BJ (cell line): ENCODE measurements at places on chromosomes 4 and X.

DNA sequence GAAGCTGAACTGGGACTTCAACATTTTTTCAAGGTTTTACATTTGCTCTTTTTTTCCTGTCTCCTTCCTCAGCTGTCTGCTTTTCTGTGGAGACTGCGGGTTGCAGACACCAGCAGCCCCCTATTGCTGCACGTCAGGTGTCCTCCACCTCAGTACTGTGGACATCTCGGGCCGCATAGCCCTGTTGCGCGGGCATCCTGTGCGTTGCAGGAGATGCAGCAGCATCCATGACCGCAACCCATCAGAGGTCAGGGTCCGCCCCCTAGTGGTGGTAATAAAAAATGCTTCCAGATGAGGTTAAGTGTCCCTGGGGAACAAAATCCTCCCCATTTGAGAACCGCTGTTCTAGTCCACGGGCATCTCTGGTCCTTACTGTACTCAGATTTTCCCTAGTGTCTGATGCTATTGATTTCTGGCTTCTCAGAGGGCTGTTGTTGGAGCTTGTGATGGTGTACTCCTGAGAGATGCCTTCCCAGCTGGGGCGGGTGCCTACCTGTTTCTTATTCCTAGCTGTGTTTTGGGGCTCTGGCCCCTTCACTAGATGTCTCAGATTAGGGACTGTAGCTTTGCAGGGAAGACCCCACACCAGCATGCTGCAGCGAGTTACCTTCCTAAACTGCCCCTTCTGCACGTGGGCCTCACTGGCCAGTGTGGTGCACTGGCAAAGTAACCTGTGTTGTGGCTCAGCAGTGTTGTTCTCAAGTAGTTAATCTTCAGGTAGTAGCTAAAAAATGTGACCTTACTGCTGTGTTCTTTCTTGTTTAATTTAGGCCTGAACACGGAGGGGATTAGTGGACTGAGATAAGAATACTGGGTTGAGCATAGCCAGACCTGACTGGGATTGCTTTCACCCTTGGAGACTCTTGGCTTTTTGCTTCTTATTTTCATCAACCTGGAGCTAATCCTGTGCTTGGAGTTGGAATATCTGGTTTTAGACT lies 28.2 kb downstream of the NSD2 start:
- no peak for DNase-seq

GRCh38 chrX:37349221-37350033 lies at the start of gene PRRG1:
PRRG1 (plus strand) TSS chrX:37349364; CDS start chrX:37406250, 56,886 bp downstream.
- DNase-seq = peak; percentile 22

DNA sequence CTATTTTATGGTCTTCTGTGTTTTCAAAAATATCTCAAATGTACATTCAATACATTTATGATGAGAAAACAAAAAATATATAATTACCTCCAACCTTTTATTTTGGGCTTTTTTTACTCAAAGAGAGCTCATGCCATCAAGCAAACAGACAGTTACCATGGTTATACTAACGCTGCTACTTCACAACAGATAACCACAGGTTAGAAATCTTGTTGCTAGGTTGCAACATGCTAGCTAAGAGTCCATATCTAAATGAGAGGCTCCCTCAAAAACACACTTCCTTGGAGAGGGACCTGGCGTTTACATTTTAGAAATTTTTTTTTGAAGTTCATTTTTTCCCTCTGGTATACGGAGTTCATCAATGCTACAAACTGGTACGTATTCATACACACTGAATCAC lies 44.3 kb downstream of the TBC1D9 start:
- DNase-seq = no peak

DNA sequence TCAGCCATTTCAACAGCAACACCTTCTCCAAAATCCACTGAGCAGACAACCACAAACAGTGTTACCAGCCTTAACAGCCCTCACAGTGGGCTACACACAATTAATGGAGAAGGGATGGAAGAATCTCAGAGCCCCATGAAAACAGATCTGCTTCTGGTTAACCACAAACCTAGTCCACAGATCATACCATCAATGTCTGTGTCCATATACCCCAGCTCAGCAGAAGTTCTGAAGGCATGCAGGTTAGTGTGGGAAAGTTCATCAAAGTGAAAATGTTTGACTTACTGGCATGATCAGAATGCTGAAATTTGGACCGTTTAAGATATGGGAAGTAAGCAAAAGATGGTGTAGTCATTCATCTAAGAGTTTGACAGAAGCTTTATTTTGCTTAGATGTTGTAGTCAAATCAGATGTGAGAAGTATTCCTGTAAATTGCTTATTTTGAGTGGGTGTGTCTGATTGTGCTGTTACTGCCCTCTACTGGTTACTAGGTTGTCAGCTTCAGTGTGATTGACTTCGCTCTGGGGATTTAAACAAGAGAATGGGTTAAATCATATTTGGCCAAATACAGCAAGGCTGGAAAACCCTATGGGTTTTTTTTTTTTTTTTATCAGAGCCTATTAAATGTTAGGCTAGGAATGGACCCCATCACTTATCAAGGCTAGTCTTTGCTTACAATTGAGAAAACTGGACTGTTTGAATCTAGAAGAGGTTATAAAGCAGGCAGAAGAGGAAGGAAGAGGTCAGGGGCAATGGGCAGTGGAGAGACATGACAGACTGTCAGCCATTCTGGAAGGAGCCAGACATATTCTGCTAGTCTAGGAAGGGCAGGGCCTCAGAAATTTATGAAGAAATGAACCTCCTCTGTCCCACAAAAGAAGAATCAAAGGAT lies 130.3 kb downstream of the DIPK2B start:
- DNase-seq = peak; percentile 4

DNA sequence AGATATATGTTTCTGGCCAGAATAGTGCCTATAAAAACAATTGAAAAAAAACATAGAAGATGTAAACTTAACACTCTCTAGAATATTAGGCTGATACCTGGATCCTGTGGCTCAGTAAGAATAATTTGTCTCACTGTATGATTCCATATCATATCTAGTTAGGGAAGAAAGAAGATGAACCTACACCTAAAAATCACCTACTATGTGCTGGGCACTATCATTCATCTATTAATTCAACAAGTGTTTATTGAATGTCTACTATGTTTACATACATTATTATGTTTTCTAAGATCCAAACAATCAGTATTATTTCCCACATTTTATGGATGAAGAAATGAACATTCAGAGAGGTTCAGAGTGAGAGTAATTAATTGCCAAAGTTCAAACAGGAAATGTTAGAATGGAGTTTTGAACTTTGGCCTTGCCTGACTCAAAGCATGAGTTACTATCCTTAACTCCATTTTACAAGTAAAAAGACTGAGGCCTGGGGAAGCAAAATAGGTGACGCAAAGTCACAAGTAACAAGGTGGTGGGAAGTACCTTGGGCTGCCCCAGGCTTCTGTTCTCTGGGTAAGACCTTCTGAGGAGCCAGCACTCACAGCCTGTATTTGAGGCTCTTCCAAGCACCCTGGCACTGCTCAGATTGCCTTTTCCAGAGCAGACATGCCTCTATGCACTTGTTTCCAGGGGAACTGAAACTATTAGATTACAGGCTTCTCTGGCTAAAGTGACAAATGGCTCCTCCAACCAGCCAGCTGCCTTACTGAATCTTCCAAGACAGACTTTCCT lies 111.1 kb upstream of the ACSL4 start:
- DNase-seq = no peak

- no peak for DNase-seq
Measured at GRCh38 chr4:78517050-78517652, 34.4 kb upstream of the ANXA3 start.

DNA sequence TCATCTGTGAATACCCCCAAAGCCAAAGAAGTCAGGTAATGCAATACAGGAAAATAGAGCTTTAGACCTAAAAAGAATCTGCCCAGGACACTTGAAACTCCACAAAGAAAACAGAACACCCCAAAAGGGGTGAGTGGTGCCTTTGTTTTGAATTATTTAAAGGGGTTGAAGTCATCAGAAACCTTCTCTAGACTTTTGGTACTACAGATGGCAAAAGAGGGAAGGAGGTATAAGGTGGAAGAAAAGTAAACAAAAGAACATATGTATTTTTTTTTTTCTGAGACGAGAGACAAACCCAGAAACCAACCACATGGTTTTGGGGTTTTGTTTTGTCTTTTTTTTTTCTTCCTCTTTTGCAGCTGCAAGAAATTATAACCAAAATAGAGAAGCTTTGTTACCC lies 1477.8 kb downstream of the C4orf33 start:
- DNase-seq = no peak

DNA sequence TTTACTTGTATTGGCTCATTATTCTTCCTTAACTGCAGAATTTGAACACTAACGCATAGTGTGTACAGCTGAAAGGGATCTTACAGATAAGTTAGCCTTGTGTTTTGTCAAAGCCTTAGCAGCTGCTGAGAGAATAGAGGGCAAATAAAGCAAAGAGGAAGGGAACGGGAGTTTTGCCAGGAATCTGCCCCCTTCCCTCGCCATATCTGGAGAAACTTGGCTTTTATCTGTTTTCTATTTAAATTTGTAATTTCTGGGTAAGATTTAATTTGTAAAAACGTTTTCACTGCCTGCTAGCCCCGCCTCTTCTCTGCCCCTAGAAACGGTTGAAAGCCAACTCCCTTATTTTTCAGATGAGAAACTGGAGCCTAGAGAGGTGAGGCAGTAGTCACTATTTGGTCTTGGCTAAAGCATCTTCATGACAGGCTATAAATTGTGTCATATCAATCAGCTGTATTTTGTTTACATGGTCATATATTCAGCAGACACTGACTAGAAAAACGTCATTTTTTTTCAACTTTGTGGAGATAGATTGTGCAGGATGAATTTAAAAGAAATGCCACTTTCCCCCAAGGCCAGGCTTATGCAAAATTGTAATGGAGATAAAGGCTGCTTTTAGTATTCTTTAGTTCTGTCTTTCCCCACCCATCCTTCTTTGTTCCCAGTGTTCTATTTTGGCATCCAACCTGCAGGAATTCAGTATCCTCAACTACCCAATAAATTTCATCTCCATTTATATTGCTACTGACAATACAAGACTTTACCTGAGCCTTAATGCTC lies 319.4 kb downstream of the SH2D1A start:
- DNase-seq = no peak

DNA sequence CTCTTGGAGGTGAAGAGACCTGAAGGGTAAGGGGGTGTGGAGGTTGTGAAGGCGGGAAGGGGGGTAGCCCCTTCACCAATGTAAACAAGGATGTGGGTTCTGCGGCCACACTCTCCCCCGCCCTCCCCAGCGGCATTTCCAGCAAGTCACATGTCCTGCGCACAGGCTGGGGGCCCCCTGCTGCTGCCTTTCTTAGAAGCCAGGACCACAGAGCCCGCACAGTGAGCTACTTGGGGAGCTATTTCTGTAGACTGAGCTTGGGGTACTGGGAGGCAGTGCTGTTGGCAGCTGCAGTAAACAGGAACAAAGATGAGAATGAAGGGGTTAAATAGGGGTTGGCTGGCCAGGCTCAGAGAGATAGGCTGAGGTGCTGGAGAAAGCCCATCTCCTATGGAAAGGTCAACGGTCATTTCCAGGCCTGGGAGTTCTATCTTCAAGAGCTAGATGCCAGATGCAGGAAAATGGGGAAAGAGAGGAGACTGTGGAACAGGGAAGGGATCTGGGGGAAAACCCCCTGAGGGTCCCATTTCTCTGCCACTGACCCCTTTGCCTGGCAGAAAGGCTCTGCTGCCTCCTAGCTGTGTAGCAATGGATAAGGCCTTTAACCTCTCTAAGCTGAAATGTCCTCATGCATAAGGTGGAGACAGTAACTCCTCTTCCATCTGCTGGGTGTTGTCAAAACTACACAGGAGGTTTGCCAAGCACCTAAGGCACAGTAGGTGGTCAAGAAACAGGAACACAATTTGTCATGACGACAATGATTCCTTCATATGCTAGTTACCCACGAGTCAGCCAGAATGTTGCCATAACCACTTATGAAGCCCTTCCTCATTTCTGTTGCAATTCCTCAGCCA lies 18.5 kb upstream of the PIM2 start:
- DNase-seq = no peak

GRCh38 chr4:148852092-148852699 lies 410.0 kb upstream of the NR3C2 start:
- no peak for DNase-seq

- DNase-seq = no peak
Measured at GRCh38 chr4:105191621-105192210, 45.0 kb downstream of the TET2 start.

- DNase-seq = no peak
Measured at GRCh38 chr4:52551487-52551886, 107.6 kb downstream of the USP46 start.

DNA sequence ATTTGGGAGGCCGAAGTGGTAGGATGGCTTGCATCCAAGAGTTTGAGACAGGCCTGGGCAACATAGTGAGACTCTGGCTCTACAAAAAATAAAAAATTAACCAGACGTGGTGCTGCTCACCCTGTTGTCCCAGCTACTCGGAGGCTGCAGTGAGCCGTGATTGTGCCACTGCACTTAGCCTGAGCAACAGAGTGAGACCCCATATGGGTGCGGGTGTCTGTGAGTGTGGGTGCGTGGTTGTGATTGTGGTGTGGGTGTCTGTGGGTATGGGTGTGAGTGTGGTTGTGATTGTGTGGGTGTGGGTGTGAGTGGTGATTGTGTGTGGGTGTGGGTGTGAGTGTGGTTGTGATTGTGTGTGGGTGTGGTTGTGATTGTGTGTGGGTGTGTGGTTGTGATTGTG lies 114.6 kb downstream of the UBE2K start:
- no peak for DNase-seq

- DNase-seq = no peak
Measured at GRCh38 chr4:8276358-8277240, 7.0 kb downstream of the HTRA3 start.

DNA sequence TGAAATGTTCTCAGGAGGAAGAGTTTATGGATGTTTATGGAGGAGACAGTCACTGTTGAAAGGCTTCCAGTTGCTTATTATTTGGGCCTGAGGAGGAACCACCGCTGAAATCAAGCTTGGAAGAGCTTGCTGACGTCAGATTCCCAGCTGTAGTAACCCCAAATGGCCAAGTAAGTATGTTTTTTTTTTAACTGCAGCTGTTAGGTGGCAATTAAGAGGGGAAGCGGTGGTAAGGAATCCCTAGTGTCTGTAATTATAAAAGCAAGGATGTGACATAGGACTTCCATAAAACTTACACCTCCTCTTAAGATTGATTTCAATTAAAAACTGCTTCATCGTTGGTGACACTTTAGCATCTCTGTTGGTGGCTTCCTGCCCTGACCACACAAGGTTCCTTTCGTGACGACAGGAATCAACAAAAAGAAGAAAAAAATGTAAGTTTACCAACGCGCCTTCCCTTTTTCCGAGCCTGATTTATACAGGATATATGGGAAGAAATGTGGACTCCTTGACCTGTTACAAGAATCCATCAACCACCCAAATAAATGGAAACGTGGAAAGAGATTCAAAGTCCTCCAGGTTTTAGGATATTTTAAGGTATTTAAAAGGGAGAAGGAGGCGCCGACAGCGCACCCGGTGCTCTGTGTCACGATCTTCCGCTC lies 884 bp downstream of the RELL1 start:
- peak; percentile 35 for DNase-seq

DNA sequence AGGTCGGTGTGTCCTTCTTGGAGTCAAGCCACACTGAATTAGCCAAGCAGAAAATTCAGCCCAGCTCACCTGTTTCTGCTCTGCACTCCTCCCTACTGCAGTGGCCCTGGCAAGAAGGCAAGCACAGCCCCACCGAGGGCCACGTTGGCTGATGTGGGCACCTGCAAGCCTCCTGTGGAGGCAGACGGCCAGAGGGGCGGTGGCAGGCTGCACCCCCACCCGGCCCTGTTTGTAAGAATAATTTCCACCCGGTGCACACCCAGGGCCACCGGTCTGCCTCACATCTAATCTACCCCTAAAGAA lies 18.8 kb downstream of the PPP2R2C start:
- DNase-seq = no peak

- DNase-seq = no peak
Measured at GRCh38 chrX:6813836-6814370, 279.0 kb upstream of the VCX3A start.

GRCh38 chrX:5145957-5146356 lies 1082.7 kb downstream of the NLGN4X start:
- DNase-seq = no peak
